ENCODE measurements at places on chromosomes 5 and 9. TPM values are rescaled to one million over a fixed set of nuclear protein-coding genes. Genes with fewer than 3 reads are reported as not detected.

The CCNO gene
- polyA plus RNA-seq = 8.2 TPM

The PCDHGB1 gene
- 1.3 TPM for polyA plus RNA-seq

The LCNL1 gene
- 0.22 TPM for polyA plus RNA-seq

The BTNL3 gene
- polyA plus RNA-seq = not detected

The SLC45A2 gene
- 0.71 TPM for polyA plus RNA-seq
